ENCODE measurements at places on chromosomes 3 and 15.

DNA sequence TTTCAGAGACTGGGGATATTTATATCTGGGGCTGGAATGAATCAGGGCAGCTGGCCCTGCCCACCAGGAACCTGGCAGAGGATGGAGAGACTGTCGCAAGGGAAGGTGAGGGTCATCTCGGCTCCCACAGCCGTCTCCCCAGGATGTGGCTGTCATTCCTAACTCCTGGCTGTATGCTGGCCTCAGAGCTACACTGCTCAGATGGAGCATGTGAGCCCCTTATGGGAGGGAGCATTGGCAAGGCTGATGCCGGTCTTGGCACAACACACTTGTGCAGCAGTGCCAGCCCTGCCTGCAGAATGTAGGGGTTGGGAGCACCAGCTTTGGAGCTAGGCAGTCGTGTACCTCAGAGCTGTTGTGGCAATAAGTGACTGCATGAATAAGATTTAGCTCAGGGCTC is 5.2 kb downstream of the RCCD1 start:
- DNase-seq = no peak

- DNase-seq = peak; percentile 38
Measured at GRCh38 chr15:92901072-92901761, 1.1 kb downstream of the CHD2 start.

DNA sequence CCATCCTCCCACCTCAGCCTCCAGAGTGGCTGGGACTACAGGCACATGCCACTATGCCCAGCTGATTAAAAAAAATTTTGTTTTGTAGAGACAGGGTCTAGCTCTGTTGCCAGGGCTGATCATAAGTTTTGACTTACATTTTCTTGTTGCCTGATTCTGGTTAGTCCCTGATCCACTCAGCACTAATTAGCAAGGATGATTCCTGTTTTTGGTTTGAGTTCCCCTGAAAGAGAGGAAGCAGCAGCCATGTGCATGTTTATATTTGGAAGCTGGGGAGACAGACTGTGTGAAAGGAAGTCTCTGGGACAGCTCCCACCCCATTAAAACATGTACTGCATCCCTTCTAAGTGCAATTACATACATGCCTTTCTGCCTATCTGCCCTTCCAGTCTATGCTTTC is 3.6 kb upstream of the NCK1 start:
- DNase-seq = no peak

DNA sequence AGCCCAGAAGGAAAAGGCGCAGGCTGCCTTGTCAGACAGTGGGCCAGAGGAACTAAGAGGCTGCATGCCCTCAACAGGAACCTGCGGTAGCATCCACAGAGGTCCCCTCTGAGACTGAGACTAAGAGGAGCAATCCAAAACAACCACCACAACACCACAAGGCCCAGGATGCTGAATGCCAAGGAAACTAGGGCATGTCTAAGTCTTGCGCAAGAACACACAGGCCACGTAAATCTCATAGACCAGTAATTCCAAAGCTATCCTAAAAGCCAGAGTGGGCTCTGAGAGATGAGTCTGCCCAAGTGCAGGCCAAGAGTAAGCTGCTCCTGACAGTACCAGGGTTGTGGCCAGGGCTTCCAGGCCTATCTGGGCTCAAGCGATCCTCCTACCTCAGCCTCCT is 12.9 kb downstream of the MON1A start:
- no peak for DNase-seq

GRCh38 chr15:66462627-66463026 is 34.9 kb downstream of the SNAPC5 start:
- DNase-seq = no peak

- DNase-seq = no peak
Measured at GRCh38 chr3:23455775-23456174, 252.6 kb downstream of the UBE2E2 start.

GRCh38 chr15:68787609-68788263 is 33.0 kb downstream of the ANP32A start:
- peak; percentile 66 for DNase-seq

DNA sequence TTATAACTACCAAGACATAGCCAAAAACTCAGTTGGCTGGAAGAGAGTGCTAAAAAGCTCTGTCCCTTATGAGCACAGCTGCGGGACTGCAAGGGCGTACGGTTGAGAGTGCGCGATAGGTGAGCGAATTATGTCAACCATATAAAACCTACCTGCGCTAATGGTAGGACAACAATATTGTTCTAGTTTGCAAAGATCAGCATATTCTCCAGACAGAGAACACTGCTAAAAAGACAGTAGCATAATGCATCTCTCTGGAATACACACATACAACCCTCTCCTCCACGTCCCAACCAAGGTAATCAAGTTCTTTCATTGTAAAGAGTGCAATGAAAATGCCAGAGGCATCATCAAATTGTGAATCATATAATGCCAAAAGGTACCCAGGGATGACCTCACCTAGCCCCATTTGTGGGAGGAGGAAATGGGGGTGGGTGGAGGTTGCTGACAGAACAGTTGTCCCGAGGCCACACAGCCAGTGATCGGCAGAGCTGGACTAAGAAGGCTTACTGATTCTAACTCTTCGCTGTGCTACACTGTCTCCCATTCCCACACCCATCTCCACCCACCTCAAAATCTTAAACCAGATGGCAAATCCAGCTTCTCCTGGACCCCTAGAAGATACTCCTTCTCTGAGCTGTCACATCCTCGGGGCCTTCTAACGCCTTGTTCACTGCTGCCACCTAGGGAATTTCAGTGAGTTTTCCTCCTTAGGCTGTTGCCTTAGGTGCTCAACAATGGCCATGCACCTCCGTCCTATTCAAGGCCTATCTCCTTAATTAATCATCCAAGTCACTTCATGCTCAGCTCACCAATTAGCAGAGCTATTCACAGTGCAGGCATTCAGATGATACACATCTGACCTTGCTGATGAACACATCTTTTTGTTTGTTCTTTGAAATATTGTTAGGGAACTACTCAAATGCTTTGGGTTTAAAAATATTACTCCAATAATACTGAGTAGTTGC is 60.7 kb downstream of the RPL22L1 start:
- DNase-seq = peak; percentile 66

DNA sequence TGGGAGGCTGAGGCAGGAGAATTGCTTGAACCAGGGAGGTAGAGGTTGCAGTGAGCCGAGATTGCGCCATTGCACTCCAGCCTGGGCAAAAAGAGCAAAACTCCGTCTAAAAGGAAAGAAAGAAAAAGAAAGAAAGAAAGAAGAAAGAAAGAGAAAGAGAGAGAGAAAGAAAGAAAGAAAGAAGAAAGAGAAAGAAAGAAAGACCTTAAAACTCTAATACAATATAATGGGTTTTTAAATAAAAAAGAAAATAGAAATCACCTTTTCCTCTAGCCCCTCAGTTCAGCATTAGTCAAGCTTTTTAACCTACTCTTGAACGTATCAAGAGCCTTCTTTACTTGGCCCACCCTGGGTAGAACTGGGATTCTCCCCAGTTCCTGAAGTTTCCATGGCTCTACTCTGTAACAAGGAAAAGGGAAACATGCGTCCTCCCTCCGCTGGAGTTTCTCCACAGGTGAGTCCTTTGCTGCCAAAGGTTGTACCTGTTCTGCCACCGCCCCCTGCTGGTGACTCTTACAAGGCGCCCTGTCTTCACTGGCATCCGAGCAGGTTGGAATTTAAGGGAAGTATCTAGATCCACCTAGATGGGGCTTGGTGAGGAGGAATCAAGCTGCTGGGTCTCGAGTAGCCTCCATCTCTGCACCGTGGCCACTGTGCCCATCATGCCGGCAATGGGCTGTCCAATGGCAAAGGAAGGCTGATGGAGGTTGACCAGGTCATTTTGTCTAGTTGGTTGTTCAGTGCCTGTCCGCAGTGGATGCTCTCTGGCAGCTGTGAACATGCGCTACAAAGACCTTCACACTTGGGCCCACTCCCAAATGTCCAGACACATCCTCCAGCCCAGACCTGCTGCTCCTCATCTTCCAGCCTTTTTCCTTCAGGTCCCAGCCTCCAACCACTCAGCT is 20.6 kb upstream of the EPHB3 start:
- peak; percentile 82 for DNase-seq

DNA sequence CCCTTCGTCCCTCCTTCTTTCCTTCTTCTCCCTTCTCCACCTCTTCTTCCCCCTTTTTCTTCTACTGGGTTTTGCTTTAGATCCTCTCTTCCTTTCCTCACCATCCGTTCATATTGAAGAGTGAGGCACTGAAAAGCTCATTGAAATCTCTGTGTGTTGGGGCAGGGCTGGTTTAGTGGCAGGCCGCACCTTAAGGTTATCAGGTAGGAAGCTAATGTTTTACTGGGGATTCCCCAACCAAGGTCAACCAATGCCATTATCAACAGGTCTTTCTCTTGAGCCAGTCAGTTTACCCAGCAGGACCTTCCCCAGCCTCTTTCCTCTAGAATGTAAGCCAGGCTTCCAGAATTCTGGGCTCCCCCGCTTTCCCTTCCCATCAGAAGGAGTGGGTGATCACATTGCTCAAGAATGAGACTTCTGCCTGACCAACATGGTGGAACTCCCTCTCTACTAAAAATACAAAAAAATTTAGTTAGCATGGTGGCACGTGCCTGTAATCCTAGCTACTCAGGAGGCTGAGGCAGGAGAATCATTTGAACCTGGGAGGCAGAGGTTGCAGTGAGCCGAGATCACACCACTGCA is 11.5 kb upstream of the VPS8 start:
- no peak for DNase-seq

DNA sequence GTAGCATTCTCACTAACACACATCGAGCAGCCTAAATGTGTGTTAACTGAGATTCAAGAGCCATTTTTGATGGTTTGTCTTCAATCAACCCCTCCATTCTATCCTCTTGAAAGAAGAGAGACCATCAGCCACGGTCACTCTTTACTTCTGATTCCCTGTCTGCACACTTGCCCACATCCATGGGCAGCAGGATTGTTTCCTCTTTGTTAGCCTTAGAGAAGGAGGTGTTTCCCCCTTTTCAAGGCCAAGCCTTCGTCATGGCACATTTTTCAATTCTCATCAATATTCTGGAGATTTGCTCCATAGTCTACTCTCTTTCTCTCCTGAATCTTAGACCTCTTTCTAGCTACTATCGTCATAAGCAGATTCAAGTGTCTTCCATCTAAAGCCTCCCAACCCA is 522.4 kb upstream of the NAALADL2 start:
- no peak for DNase-seq

GRCh38 chr15:79084308-79084968 is 6.1 kb downstream of the RASGRF1 start:
- peak; percentile 96 for DNase-seq

DNA sequence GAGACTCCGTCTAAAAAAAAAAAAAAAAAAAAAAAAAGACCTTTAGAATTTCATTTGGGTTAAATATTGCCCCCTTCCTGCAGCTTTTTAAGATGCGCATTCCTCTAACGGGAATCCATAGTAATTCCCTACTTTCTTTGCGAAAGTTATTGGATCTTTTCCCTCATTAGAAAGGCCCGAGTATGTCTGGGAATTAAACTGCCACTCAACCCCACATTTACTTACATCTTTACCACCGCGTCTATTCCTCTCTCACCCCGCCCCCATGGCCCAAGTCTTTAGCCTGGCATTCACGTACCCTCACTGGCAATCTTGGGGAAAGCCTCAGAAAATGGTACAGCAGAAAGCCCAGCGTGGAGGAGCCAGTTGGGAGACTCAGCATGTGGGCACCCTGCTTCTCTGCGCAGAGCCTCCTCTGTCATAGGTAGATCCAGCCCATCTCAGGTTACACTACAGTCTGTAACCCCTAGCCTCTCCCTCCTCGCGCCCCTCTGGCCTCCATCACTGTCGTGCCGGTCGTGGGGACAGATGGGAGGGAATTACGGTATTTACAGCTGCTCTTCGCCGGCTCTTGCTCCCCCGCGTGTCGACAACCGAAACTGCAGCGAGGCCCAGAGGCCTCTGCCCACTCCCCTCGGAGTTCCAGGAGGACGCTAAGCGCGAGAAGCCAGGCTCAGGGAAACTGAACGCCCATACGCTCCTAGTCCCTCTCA is 6.4 kb upstream of the ANKDD1A start:
- DNase-seq = no peak

- no peak for DNase-seq
Measured at GRCh38 chr3:65200310-65200970, 512.6 kb upstream of the ADAMTS9 start.

DNA sequence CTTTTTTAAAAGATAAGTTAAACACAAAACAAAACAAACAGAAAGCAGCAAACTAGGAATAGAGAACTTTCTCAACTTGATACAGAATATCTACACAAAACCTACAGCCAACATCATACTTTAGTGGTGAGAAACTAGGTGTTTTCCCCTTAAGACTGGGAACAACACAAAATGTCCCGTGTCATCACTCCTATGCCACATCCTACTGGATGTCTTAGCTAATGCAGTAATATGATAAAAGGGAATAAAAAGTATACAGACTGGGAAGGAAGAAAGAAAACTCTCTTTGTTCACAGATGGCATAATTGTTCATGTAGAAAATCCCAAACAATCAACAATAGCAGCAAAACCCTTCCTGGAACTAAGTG is 45.9 kb downstream of the TMEM45A start:
- DNase-seq = no peak

DNA sequence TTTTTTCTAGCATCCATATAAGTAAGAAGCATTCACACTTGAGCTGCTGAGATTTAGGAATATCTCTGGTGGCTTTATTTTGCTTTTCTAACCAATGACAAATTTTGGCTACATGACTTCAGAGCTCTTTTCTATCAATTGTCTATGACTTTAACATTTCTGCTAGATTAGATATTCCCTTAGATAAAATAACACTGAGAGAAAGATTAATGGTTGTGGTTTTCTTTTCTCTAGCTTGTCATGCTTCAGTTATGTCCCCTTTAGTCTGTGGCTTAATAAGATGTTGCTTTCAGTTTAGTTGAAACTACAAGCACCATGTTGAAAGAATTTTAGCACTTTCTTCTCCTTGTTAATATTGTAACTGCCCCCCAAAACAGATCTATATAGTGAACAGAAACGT is 665.6 kb upstream of the CCDC54 start:
- no peak for DNase-seq

DNA sequence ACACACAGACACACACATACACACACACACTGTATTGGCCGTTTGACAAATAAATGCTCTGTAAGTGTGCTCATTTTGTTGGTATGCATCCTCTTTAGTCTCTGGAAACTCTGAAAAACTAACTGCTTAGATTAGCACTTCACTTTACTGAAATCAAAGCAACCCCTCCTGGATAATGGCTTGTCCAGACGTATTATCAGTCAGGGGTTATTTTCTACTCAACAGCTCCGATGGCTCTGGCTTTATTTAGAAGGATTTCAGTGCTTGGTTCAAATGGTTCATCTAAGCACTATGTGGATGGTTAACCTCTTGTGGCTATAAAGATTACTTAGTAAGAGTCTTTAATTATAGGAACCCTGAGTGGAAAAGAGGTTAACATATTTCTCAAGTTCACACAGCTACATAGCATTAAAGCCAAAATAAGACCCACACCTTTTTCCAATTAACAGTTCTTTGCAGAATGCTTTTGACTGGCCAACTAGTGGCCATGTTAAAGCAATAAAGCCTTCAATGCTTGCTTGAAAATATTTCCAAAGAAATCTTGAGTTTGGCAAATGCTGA is 516.1 kb upstream of the NAALADL2 start:
- DNase-seq = peak; percentile 23

DNA sequence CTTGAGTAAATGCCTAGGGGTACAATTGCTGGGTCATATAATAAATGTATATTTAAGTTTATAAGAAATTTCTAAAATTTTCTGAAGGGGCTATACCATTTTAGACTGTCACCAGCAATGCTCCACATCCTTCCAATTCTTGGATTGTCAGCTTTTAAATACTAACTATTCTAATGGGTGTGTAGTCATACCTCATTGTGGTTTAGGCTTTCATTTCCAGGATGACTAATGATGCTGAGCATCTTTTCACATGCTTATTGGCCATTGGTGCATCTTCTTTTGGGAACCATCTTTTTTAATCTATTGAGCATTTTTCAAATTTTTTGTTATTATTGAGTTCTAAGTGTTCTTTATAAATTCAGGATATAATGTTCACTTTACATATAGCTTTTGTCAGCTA is 52.5 kb upstream of the CORO2B start:
- DNase-seq = no peak
